Urinary bladder (tissue), 4 donors: ENCODE measurements at places on chromosomes 7 and 10. TPM values are rescaled to one million over a fixed set of nuclear protein-coding genes. Genes with fewer than 3 reads are reported as not detected.

SPDYE6 gene
- total RNA-seq: not detected

CALML3 gene
- not detected for total RNA-seq

HUS1 gene
- total RNA-seq: 16.8 TPM

CYP3A5 gene
- 29.9 TPM for total RNA-seq

AS3MT gene
- total RNA-seq: 4.1 TPM

GNAT3 gene
- not detected for total RNA-seq

ATP6V1F gene
- 38.2 TPM for total RNA-seq

YKT6 gene
- 25.3 TPM for total RNA-seq

RNF133 gene
- total RNA-seq: 2.1 TPM

PRKG1 gene
- 126 TPM for total RNA-seq

TWIST1 gene
- total RNA-seq: 22.9 TPM

TEX36 gene
- not detected for total RNA-seq

HTR7 gene
- total RNA-seq: 2.2 TPM

PTPN20 gene
- 8.6 TPM for total RNA-seq

ZNF786 gene
- 6.8 TPM for total RNA-seq

MRLN gene
- total RNA-seq: 5.7 TPM

MMRN2 gene
- 49.0 TPM for total RNA-seq
